ENCODE measurements at places on chromosomes 5 and 9.

GRCh38 chr5:139912158-139912557 is 116.5 kb downstream of the PSD2 start:
- no peak for DNase-seq

DNA sequence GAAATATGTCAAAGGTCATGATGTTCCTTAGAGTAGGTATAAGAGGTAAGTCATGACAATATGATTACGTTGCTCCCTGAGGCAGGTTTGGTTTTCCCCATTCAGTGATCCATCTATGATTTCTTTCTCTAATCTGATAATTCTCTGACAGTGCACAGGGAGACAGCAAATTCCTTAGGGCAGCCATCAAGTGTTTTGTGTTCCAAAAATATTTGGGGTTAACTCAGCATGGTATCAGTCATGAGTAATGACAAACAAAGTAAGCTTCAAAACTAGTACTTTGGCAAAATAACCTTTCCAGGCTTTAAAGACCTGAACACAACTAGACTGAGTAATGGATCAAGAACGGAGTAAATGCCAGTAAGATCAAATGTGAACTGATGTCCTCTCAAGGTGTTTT is 55.3 kb upstream of the SPATA31E1 start:
- DNase-seq = no peak

GRCh38 chr9:98549401-98549800 is 159.3 kb downstream of the GABBR2 start:
- no peak for DNase-seq

GRCh38 chr9:14500705-14501104 is 186.8 kb upstream of the NFIB start:
- no peak for DNase-seq

GRCh38 chr9:91266448-91266847 is 95.3 kb downstream of the AUH start:
- no peak for DNase-seq

DNA sequence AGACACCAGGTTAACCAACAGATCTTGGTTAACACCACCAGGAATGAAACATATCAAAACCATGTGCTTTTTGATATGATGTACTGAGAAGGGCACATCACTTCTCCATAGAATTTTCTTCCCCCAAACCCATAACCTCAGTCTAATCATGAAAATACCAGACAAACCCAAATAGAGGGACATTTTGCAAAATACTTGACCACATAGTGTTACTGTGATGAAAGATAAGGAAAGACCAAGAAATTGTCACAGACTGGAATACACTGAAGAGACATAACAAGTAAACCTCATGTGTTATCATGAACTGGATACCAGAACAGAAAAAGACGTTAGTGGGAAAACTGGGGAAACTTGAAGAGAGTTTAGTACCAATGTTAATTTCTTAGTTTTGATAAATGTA is 74.9 kb upstream of the VCAN start:
- no peak for DNase-seq

GRCh38 chr5:148765061-148765460 is 61.4 kb upstream of the ADRB2 start:
- DNase-seq = no peak

Measured in activated T-helper 1 cell treated with anti-CD3 and anti-CD28 coated beads, Interleukin-2, amount 50 U/mL, for 16 hours (primary cell).